Right hindlimb (tissue), 1 donor: ENCODE measurements at places on chromosomes 16 and 17.

- DNase-seq, result no peak
These were observed 29.4 kb downstream of the CCR7 start for GRCh38 chr17:40535924-40536294.

GRCh38 chr17:17421346-17422216, 55.2 kb upstream of the MED9 start:
- DNase-seq, result no peak

DNA sequence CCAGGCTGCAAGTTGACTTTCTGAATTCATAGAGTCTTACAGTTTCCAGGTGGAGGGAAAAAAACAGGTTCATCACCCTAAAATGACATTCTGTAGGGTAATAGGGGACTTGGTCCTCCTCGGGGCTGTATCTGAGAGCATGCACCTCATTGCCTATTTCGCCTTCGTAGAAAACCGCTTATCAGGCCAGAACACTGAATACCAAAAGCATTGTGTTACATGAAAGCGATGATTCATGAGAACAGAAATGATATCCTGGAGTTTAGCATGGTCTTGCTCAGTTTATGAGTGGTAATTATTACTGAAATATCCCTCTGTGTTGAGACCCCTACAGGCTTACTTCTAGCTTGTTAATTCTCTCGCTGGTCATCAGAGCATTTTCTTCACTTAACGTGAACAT, 61.4 kb upstream of the ARHGAP44 start:
- DNase-seq, result no peak

DNA sequence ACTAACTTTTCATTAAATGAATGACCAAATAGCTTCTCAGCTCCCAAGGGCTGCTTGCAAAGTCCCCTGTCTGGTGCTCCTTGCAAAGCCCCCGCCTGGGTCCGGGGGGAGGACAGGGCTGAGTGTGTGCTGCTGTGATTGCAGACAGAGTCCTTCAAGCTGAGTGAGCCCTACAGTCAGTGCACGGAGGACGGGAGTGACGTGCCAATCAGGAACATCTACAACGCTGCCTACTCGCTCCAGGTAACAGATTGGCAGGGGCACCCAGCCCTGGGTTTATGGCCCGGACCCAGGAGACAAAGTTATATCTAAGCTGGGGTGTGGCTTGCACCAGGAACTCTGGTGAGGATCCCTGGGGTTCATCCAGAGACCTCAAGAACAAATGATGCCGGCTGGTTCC, 27.1 kb downstream of the SCNN1G start:
- no peak for DNase-seq

DNA sequence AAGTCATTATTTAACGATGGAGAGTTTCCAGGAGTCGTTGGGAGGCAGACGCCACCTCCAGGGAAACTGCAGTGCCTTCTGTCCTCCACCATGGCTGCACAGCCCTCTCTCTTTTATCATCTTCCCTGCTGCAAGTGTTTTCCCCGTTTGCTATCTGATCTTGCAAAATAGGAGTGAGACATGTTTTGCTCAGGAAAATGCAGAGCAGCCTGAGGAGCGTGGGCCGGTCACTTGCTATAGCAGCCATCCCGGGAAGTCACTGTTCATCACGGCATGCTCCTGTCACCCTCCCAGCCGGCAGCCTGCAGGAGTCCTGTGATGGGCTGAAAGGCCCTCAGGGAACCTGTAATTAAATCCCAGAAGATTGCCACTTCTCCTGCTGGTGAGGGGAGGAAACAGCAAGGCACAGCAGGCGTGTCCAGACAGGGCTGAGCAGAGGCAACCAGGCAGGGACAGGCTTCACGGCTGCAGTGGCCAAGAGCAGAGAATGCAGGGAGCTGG, 143.1 kb downstream of the GSG1L start:
- no peak for DNase-seq

- DNase-seq, result peak; percentile 88
These were observed 33.9 kb downstream of the BAHCC1 start for GRCh38 chr17:81428948-81429774.

- DNase-seq, result peak; percentile 80
These were observed 17.3 kb upstream of the EEF2K start for GRCh38 chr16:22188595-22189442.

DNA sequence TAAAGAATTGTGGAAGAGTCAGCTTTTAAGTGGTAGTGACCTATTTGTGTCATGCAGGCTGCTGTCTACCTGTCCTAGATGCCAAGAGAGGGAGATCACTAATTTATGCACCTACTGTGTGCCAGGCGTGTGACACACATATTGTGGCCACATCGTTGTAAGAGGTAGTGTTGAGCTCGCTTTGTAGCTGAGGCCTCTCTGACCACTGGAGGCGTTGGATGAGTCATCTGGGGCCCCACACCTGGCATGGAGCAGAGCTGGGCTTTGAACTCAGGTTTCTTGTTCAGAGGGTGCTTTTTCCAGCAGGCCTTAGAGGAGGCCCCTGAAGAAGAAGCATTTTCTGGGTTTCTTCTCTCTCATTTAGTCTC, 52.3 kb upstream of the LGALS9 start:
- DNase-seq, result no peak

DNA sequence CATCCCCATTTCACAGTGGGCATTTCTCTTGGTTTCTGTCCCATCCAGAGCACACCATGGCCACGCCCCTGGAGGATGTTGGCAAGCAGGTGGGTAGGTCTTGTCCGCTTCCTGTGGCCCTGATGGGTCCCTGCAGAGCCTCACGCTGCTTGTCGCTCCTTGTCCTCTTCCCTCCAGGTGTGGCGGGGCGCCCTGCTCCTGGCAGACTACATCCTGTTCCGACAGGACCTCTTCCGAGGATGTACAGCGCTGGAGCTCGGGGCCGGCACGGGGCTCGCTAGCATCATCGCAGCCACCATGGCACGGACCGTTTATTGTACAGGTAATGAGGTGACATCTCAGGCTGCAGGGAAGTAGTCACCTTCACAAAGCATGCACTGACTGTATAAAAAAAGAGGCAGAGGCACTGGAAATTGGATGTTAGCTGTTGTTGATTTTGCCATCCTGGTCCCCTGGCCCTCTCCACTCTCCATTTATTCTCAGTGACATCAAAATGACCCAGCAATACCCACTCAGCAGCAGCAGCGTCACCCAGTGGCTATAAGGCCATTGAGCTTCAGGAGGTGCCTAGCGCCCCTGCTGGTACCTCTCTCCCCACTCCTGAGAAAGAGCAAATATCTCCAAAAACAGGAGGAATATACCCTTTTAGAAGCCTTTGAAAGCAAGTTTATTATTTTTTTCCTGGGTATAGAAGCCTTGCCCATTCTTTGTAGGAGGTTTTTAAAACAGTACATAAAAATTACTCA, 13.7 kb downstream of the METTL22 start:
- DNase-seq, result no peak

DNA sequence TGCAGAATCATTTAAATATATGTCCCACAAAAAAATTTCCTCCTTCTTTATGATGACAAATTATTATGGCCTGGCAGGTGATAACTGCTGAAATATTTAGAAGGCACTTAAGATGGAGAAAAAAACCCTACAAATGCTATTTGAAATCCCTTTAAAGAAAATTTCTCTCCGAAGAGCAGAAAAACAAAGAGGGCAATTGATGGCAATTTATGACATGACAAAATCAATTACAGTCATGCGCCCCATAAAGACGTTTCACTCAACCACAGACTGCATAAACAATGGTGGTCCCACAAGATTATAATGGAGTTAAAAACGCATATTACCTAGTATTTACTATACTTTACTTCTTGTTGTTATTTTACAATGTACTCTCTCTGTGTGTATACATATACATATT, 25.2 kb upstream of the KIF2B start:
- no peak for DNase-seq

GRCh38 chr16:75455677-75456076, 8.8 kb downstream of the TMEM170A start:
- DNase-seq, result no peak

DNA sequence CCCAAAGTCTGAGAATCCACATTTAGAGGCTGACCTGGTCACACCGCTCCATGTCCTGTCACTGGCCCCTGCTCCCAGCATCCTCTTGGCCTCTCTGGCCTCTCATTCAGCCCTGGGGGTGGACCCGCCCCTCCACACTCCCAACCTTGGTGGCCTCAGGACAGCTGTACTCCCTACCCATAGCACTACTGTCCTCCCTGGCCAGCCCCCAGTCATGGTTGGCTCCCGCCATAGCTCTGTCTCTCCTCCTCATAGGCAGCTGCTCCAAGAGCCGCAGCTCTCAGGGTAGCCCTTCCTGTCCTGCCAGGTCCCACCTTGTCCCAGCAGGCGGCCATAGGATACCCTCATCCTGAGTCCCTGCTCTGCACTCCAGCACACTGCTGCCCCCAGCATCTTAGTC, 38.0 kb upstream of the PHB1 start:
- DNase-seq, result peak; percentile 24

DNA sequence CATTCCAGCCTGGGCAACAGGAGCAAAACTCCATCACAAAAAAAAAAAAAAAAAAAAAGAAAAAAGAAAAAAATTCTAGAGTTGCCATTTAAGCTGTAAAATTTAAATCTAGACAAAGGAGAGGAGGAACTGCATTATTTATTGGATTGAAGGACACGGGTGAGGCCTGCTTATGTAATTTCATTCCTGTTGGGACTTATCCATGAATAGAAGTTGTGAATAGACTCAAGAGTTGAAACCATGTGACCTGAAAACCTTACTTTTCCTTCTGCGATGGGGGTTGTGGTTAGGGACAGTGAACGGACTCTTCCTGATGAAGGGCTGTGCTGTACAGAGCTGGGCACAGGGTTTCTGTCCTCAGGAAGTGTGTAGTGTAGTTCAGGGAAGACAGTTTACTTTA, 22.5 kb downstream of the BANP start:
- no peak for DNase-seq

DNA sequence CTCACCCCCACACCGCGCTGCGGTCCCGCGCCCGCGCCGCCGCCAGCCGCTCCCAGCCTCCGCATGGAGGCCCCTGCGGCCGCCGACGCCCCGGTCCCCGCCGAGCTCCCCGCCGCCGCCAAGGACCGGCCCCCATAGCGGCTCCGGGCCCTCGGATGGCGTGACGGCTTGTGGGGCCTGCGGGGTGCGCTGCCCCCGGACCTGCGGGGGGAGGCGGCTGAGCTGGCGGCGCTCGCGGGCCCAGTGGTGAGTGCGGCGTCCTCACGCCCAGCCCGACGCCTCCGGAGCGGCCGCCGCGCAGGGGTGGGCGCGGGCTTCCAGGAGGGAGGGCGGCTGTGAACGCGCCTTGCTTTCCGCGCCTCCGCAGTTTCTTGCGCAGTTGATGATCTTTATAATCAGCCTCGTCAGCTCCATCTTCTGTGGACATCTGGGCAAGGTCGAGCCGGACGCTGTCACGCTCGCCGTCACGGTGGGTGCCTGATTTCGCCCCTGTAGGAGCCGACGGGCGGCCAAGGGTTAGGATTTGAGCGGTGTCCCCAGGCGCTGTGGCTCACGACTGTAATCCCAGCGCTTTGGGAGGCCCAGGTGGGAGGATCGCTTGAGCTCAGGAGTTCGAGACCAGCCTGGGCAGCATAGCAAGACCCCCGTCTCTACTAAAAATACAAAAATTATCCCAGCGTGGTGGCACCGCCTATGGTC, 46.4 kb downstream of the SLC47A1 start:
- peak; percentile 51 for DNase-seq

DNA sequence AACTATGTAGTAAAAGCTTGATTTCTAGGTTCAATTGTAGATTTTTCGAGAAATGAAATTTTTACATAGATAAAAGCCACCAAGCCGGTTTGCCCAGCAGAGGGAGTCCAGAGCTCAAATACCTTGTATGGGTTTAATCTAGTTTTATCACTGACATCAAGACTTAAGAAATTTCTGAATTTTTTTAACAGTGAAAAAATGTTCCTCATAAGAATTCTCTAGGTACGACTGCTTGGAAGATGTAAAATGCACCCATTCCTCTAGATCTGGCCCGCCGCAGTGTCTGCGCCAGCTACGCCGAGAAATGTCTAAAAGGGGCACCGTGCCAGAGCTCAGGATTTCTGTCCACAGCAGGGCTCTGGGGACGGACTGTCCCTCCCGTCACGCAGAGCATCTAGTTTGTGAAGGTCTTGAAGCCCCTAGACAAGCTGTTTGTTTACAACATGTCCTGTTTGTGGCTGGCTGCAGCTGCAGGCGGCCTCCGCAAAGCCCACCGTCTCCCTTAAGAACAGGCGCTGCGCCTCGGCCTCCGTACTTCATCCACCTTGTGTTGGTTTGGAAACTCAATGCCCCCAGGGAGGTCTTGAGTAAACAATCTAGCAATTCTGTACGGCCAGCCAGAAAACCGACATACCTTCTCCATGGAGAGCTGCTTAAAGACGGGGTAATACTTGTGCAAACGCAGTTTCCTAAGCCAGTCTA, 24.8 kb downstream of the MAP1LC3B start:
- peak; percentile 48 for DNase-seq

DNA sequence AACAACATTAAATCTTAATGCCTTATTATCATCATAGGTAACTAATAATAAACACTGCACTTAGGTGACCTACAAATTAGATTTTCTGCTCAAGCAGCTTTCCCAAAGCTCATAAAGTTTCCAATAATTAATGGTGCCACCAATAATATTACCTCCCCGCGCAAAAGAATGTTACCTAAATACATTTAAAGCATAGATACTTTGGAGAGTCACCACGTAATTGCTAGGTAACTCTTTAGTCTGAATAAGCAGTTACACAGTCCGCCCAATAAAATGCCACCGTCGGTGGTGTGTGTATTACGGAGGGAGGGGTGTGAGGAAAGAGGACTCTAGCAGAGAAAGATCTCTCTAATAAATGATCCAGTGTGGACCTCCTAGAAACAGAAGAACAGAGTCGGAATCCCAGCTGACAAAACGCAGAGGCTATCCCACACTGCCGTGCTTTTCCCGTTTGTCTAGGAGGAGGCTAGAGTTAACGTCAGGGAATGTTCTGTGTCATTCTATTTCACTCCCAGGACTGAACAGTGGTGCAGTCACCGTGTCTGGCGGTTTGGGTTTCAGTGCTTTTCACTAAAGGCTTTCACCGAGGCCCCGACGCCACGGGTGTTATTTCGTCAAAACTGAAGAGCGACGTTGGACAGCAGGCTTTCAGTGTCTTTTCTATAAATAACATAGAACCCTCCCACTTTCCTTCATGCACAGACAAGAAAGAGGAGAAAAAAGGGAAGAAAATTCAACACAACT, 630 bp downstream of the RNFT1 start:
- DNase-seq, result peak; percentile 68

DNA sequence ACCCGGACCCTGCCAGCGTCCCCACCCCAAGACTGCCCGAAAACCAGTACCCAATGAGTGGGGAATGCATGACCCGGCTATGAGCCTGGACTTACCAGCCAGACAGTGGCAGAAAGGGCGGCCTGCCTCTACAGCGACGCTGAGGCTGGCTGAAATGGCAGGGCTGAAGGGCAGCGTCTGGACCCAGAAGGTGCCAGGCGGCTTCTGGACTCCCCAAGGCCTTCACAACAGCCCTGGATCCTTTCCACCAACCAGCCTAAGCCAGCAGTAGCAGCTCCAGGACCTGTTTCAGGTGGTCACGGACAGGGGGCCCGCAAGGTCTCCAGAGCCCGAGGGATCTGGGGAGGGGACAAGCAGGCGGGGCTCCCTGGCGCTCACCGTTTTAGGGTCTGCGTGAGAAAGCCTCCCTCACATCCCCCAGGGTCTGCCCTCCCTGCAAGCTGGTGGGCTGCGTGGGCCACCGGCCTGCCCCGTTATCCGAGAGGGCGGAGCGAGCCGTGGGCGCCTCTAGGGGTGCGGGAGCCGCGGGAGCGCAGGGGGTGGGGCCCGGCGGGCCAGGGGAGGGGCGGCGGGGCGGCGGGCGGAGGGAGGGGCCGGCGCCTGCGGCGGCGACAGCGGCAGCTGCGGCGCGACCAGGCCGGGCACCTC, at the start of gene RIPOR1:
TSS of gene RIPOR1 (plus strand) at position 608 of the 648 bp plus-strand sequence. CDS start 9,618 bp downstream, outside the sequence.
- DNase-seq, result peak; percentile 63

GRCh38 chr16:53744449-53744848, 40.5 kb downstream of the FTO start:
- DNase-seq, result no peak
